Activated CD4-positive, alpha-beta T cell treated with anti-CD3 and anti-CD28 coated beads, Interleukin-2, Interleukin-6, amounts not matched to agents 100 ng/mL and 50 ng/mL, durations not matched to agents 16 hours and 8 hours (primary cell): ENCODE measurements at places on chromosomes 11 and 22.

DNA sequence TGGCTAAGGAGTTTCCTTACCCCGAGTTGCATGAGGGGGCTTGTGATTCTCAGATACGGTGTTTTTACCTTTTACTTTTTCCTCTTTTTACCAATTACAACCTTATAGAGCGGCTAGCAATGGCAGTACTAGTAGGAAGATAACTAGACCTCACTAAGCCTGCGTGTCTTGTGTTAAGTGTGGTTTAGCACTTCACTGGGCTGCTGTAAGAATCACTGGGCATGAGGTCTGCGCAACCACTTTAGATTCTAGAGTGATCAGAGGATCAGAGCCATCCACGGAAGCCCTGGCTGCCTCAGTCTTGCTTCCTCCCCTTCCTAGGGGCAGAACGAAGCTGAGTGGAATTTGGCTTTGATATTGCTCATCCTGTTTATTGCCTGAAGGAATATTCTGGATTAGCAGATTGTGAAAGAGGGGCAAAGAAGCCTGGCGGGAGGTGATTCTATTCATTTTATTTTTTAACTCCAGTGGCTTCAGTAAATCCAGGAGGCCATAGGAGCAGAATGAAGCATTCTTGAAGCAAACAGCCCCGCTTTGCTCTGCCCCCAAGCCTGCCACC, 88.5 kb downstream of the GRAMD1B start:
- no peak for DNase-seq

- no peak for DNase-seq
Observed at GRCh38 chr11:73171436-73172161, 29.5 kb upstream of the FCHSD2 start.

- no peak for DNase-seq
Observed at GRCh38 chr22:32968746-32969145, 89.4 kb downstream of the SYN3 start.

DNA sequence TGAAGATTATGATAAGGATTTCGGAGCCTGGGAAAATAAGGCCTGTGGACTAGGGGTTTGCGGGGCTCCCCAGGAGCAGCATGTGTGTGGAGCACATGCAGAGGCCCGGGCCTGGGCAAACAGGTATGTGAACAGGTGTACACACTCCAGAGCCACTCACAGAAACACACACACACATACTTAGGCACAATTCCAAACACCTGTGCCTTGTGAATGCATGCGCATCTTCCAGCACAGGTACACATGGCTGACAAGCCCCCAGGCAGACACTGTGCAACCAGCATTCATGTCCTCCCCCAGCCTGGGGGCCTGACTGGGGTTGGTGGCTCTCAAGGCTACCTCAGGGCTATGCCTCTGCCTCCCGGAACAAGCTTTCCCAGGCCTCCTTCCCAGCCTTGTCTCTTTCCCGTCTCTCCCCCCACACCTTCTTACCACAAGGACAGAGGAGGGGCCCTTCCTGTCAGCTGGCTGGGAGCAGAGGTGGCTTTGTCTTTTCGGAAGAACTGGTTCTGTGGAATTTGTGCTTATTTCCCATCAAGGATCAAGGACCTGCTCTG, 2.6 kb upstream of the P2RY6 start:
- DNase-seq, result no peak

DNA sequence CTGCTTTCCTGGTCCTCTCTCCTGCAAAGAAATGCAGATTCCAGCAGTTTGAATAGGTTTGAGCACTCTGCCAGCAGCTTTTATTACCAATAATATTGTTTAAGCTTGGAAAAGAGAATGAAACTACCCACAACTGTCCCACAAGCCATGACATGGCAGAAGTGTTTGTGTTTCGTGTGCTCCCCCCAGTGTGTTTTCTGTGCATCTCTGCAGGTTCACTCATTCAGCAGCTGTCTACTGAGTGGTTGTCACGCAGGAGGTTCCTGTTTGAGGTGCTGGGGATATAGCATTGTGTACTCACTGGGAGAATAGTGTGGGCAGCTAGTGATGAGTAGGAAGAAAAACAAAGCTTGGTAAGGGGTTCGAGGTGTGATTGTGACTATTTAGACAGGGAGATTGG, 55.3 kb upstream of the SUSD2 start:
- no peak for DNase-seq

- no peak for DNase-seq
Observed at GRCh38 chr11:73265278-73265810, 6.8 kb upstream of the P2RY6 start.

DNA sequence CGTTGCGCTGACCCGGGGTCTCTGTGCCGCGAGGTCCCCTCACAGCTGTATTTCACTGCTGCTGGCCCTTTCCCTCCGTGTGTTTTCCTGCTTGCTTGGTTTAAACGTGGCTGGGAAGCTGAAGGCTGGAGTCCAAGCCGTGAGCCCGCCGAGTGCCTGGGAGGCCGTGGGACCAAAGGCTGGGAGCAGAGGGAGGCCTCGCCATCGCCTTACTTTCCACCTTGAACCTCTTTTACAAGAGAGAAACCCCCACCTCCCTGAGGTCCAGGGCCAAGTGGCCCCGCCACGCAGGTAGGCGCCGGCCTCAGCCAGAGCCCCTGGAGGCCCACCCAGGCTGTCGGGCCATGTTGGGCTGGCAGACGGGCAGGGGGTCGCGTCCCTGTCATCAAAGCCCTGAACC, 411.6 kb downstream of the TBC1D22A start:
- no peak for DNase-seq

- DNase-seq, result peak; percentile 75
Observed at GRCh38 chr11:96188243-96189006, 154.6 kb downstream of the MAML2 start.

DNA sequence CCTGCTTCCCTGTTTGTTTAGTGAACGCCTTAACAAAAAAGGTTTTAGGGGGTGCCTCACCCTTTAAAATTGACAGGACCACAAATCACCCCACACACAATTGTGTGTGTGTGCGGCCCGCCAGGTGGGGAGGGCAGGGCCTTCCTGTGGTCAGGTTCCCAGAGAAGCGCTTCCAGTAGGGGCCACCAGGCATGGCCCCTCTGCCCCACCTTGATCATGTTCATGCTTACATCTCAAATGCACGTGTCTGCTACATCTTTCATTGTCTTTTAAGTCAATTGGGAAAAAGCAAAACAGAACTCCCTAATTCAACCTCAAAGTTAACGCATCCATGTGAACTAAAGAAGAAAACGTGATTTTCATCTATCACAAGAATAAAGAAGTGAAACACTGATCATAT, 1335.3 kb downstream of the TBC1D22A start:
- no peak for DNase-seq

GRCh38 chr22:46286006-46286405, 10.7 kb upstream of the GTSE1 start:
- no peak for DNase-seq

GRCh38 chr22:42319386-42319785, 48.9 kb upstream of the TCF20 start:
- DNase-seq, result no peak

- no peak for DNase-seq
Observed at GRCh38 chr11:130168105-130168504, 8.5 kb downstream of the ST14 start.

GRCh38 chr11:126337474-126338241, 17.8 kb upstream of the ST3GAL4 start:
- DNase-seq, result no peak

- DNase-seq, result no peak
Observed at GRCh38 chr11:112541140-112542046, 280.7 kb upstream of the PLET1 start.

DNA sequence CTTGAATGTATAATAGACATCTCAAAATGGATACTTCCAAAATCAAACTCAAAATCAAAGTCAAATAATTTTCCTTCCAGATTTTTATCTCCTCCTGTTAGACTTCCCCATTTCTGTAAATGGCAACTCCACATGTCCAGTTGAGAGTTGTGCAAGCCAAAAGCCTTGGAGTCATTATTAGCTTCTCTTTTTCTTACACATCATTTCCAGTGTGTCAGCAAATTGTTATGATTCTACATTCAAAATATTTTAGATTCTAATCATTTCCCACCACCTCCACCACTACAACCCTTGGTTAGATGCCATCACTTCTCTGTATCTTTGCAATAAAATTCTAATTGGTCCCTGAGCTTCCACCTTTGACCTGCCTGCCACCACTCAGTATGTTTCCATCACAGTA, 155.7 kb downstream of the CNTN5 start:
- DNase-seq, result no peak

GRCh38 chr22:22072169-22072836, 89.7 kb upstream of the TOP3B start:
- DNase-seq, result no peak

DNA sequence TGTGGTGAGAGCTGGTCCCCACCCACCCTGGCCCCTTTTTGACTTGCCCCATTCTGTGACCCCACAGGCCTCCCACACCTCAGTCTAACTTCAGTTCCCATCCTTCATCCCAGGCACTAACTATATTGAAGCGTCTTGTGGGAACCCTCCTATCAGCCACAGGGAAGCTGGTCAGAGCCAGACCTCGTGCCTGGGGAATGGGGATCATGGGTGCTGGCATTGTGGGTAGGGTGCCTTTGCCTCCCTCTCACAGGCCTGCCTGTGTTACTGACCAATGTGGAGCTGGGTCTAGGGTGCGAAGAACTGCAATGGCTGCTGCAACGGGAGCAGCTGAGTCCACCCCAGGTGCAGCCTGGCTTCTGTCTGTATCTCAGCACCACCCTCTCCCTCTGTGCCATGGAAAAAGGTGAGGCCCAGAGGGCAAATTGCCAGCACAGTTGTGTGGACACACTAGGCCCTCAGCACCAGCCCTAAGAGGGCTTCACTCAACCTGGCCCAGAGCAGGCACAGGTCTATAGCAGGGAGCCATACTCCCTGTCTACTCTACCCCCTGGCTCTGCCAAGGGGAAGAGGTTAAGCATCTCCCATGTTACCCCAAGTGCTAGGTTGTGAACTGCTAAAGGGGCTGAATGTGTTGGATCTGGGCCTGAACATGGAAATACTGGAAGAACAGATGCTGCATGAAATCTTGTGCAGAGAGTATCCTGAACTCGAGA, 37.3 kb downstream of the RRP8 start:
- no peak for DNase-seq

- DNase-seq, result no peak
Observed at GRCh38 chr11:3950996-3951660, 95.7 kb downstream of the STIM1 start.

DNA sequence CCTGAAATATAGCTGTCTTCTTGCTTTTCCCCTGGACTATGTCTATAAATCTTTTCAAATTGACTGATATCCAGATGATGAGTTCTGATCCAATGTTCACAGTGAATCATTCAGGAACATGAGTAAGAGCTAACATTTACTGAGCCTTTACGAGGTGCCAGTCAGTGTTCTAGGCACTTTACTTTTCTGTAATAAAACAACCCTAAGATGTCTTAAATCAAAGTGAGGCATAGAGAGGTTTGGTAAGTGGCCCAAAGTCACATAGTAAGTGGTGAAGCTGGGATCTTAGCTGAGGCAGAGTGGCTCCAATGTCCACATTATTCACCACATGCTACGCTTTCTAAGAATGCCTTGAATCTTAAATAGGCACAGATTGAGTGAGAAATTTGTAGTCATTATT, 79.9 kb upstream of the OR4C15 start:
- DNase-seq, result no peak

DNA sequence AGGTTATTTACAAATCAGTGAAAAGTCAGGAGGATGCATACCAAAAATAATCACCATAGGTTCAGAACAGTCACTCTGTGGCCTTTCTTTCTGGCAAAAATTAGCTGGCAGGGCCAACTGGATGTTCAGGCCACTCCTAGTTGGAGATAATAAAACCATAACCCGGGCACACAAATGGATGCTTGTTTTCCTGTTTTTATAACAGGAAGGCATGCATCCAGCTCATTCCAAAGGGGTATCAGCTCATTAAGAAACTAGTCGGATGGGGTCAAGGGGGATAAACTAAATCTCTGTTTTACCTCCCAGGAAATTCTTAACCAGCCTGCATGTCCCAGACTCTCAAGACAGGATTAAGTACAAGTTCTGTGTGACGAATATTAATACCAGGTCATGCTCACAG, 81.0 kb downstream of the FBXO7 start:
- DNase-seq, result no peak

DNA sequence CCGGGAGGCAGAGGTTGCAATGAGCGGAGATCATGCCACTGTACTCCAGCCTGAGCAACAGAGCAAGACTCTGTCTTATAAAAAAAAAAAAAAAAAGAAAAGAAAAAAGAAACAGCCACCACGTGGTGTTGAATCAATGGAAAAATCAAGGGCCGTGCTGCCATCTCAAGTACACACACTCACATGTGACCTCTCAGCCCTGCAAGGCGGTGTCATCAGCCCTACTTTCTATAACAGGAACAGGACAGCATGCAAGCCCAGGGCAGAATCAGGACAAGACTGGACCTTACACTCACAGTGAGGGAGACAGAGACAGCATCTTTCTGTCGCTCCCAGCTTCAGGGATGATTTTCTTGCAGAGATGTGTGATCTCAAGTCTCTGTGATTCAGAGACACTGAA, 179.6 kb downstream of the MPPED1 start:
- DNase-seq, result no peak

DNA sequence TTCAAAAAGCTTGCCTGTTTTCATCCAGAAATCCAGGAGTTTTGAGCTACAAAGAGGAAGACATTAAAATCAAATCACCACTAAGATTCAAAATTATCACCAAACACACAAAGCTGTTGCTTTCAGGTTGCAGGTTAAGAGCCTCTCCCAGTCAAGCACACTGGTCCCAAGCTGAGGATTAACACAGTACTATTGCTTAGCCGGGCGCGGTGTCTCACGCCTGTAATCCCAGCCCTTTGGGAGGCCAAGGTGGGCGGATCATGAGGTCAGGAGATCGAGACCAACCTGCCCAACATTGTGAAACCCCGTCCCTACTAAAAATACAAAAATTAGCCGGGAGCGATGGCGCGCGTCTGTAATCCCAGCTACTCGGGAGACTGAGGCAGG, 1165.1 kb downstream of the LRRC4C start:
- no peak for DNase-seq

DNA sequence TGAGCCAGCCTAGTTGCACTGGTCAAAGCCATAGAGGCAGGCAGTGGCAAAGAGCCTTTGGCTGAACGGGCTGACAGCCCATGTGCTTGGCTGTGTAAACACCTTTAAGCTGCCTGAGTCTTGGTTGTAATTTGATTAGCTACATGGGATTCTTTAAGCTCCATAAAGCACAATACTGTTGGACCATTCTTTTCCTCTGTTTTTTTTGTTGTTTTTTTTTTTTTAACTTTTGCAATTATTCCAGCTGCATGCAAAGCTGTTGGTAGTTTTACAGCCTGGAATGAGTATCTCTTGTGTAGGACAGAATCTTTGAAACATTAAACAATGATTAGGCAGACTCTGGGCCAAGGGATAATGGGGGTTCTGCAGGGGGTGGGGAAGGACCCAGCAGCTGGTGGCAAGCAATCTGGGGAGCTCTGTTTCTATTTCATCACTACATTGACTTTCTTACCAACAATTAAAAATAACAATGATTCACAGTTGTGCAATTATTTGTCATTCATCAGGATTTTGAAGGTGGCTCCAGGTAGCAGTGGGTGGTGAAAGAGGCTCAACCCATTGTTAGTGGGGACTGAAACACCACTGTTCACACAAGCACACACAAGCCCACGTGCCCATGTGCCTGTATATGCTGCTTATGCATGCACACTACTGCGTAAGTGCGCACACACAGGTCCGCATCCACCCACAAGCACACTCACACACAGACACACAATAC, 69.5 kb upstream of the CSNK2A3 start:
- no peak for DNase-seq
